Keratinocyte (primary cell): ENCODE measurements at places on chromosomes 5 and 9. TPM values are rescaled to one million over a fixed set of nuclear protein-coding genes. Genes with fewer than 3 reads are reported as not detected.

GRCh38 chr5:102760815-102761214 is 5.7 kb downstream of the PAM start:
- H3K4me3 ChIP-seq, result no peak overlapping the region
- H3K27me3 ChIP-seq, result no peaks in the 10 kb centered on the region
- H3K4me1 ChIP-seq, result peaks cover 31% of the 10 kb centered on the region
- no peak for DNase-seq

GRCh38 chr5:74628359-74628758 is 12.2 kb downstream of the ENC1 start:
- no peak overlapping the region for H3K4me3 ChIP-seq
- H3K4me1 ChIP-seq, result peaks cover 59% of the 10 kb centered on the region
- H3K27me3 ChIP-seq, result no peaks in the 10 kb centered on the region
- no peak overlapping the region for H3K27ac ChIP-seq

RABL6 gene
- 46.3 to 51.1 TPM (median 51.0 TPM) in 3 replicates for polyA plus RNA-seq

DNA sequence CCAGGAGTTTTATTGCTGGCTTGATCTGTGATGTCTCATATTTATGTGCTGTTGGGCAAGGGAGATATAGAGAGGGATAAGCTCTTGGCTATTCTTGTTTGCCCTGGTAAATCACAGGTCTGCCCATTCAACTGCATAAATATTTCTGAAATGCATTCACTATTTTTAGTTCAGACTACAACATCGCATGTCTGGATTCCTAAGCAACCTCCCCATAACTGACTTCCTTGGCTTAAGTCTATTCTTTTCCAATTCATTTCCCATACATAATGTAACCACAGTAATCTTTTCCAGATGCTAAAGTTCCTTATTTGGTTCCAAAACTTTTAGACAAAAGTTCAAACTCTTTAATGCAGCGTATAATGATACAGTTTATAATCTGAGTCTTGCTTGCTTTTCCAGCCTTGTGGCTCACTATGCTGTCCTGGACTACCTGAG is 321.4 kb upstream of the ACTBL2 start:
- H3K4me3 ChIP-seq, result no peak overlapping the region
- no peaks in the 10 kb centered on the region for H3K36me3 ChIP-seq
- no peaks in the 10 kb centered on the region for H3K4me1 ChIP-seq

LCN2 gene
- polyA plus RNA-seq, result 28.9 to 77.4 TPM (median 67.4 TPM) in 3 replicates

PTPRD gene
- polyA plus RNA-seq, result 0.10 to 0.81 TPM (median 0.14 TPM) in 3 replicates

DNA sequence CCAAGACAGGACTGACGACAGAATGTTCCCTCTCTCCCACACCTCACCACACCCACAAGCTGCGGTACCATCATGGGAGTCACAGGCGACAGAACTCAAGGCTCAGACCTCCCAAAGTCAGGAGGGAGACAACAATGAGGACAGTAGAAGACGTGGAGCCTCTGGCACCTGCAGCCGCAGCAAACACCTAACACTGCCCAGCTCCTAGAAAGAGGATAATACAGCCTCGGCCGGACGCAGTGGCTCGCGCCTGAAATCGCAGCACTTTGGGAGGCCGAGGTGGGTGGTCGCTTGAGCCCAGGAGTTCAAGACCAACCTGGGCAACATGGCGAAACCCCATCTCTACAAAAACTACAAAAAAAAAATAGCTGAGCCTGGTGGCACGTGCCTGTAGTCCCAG is 13.2 kb upstream of the PRDM12 start:
- no peak overlapping the region for H3K27ac ChIP-seq
- H3K36me3 ChIP-seq, result no peaks in the 10 kb centered on the region
- no peak overlapping the region for H3K4me3 ChIP-seq
- peaks cover 5% of the 10 kb centered on the region for H3K27me3 ChIP-seq

GRCh38 chr9:15352306-15352705 is 45.3 kb upstream of the TTC39B start:
- no peak overlapping the region for H3K4me3 ChIP-seq
- DNase-seq, result no peak
- H3K36me3 ChIP-seq, result no peaks in the 10 kb centered on the region

- H3K4me3 ChIP-seq, result no peak overlapping the region
- DNase-seq, result no peak
- no peaks in the 10 kb centered on the region for H3K27me3 ChIP-seq
- H3K27ac ChIP-seq, result no peak overlapping the region
- H3K36me3 ChIP-seq, result no peaks in the 10 kb centered on the region
These were observed 145.9 kb downstream of the HINT1 start for GRCh38 chr5:131019111-131019510.

DNA sequence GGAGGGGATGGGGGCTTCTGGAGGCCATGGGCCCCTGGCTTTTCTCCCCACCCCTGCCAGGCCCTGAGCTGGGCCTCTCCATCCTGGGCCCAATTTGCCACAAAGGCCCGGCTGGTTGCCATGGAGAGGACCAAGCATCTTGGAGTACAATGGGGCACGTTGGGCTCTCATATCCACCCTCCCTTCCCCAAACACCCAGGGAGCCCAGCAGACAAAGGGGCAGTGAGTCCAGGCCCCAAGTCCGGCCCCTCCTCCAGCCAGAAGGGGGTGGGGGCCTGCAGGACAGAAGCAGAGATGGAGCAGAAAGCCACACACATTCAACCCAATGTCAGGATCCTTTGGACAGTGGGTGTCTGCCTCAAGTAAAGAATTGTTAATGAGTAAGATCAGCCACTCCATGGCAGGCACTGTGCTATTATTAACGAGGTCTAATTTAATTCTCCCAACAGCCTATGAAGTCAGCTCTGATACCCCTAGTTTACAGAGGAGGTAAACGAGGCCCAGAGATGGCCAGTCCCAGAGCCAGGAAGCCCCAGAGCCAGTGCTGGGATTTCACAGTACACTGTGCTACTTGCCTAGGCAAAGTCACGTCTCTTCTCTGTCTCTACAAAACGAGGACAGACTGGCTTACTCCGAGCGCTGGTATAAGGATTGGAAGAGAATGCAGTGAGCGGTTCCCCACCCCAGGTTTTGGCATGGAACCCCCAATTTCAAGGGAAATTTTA is 2.3 kb downstream of the CRB2 start:
- no peak overlapping the region for H3K4me3 ChIP-seq
- no peak for DNase-seq
- no peaks in the 10 kb centered on the region for H3K4me1 ChIP-seq
- H3K27me3 ChIP-seq, result peaks cover 6% of the 10 kb centered on the region
- H3K36me3 ChIP-seq, result no peaks in the 10 kb centered on the region

GRCh38 chr5:137594717-137595116 is 95.6 kb upstream of the SPOCK1 start:
- H3K4me1 ChIP-seq, result no peaks in the 10 kb centered on the region
- no peak overlapping the region for H3K4me3 ChIP-seq
- peaks cover 4% of the 10 kb centered on the region for H3K27me3 ChIP-seq

GRCh38 chr5:113195771-113196170 is 219.2 kb downstream of the DCP2 start:
- DNase-seq, result no peak
- no peak overlapping the region for H3K27ac ChIP-seq
- H3K4me1 ChIP-seq, result peaks cover 19% of the 10 kb centered on the region
- peaks cover 9% of the 10 kb centered on the region for H3K36me3 ChIP-seq
- H3K27me3 ChIP-seq, result no peaks in the 10 kb centered on the region

FXN gene
- 14.0 to 39.6 TPM (median 24.3 TPM) in 3 replicates for polyA plus RNA-seq

- no peak for DNase-seq
- no peaks in the 10 kb centered on the region for H3K36me3 ChIP-seq
- no peaks in the 10 kb centered on the region for H3K4me1 ChIP-seq
- H3K27ac ChIP-seq, result no peak overlapping the region
- no peak overlapping the region for H3K4me3 ChIP-seq
These were observed 577.4 kb downstream of the ISL1 start for GRCh38 chr5:51960617-51961121.

SVEP1 gene
- 0.09 to 0.14 TPM (median 0.10 TPM) in 3 replicates for polyA plus RNA-seq

PCDHB3 gene
- polyA plus RNA-seq, result 0.03 to 0.08 TPM (median 0.05 TPM) in 3 replicates

TAF1L gene
- 0.01 TPM in 1 of 3 replicates, not detected in the others for polyA plus RNA-seq
